ENCODE measurements at places on chromosomes 2 and 18.

DNA sequence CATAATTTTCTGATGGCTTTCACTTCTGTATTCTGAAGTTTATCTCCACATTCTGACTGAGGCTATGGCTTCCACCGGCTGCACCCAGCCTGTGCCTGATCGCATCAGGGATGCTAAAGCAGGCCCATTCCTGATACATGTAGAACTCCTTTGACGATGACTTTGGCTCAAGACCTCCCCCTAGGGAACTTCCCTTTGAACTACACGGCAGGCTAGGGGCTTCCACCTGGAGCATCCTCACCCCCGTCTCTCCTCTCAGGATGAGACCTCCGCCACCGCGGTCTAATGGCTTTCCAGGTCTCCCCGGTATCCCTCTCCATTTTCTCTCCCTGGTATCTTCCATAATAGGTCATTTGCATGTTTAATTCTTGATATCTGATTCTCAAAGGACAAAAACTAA lies 214.9 kb upstream of the CHST9 start:
- DNase-seq, result no peak

- no peak for DNase-seq
These were observed 350.8 kb upstream of the NT5C1B start for GRCh38 chr2:18940184-18940583.

- no peak for DNase-seq
These were observed 21.6 kb upstream of the GPR17 start for GRCh38 chr2:127624320-127624755.

GRCh38 chr2:138433995-138434951 lies 67.3 kb upstream of the SPOPL start:
- no peak for DNase-seq

- no peak for DNase-seq
These were observed 47.2 kb downstream of the NETO1 start for GRCh38 chr18:72820571-72820970.

GRCh38 chr2:84832772-84833461 lies 48.0 kb downstream of the TRABD2A start:
- peak; percentile 34 for DNase-seq

GRCh38 chr18:41042866-41043265 lies 912.2 kb upstream of the PIK3C3 start:
- no peak for DNase-seq

GRCh38 chr18:65352186-65352585 lies 398.6 kb upstream of the CDH7 start:
- DNase-seq, result no peak

- no peak for DNase-seq
These were observed 2.5 kb downstream of the NAB1 start for GRCh38 chr2:190651413-190651812.

DNA sequence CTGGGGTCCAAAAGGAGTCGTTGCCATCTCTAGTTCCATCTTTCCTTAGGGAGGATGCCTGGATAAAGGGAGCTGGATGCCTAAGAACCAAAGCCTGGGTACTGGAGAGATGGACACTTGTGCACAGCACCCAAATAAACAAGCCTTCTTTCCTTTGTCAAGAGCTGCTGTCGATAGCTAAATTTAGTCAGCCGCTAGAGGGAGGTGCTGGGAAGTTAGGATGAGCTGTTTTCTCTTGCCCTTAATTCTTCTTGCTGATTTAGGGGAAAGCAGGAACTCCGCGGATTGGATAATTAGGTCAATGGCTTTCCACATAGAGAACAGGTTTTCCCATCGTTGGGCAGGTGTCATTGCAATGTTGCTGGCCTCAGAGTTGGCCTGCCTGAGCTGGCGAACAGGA lies 30.9 kb upstream of the SERPINB12 start:
- DNase-seq, result peak; percentile 19

Data from activated CD4-positive, alpha-beta T cell treated with anti-CD3 and anti-CD28 coated beads, Interleukin-2, Interleukin-6, amounts not matched to agents 100 ng/mL and 50 ng/mL, durations not matched to agents 16 hours and 8 hours (primary cell).